ENCODE measurements at places on chromosomes 7 and 10.
A peak's percentile ranks its signal among the peaks of the same experiment; 100 is the strongest.

DNA sequence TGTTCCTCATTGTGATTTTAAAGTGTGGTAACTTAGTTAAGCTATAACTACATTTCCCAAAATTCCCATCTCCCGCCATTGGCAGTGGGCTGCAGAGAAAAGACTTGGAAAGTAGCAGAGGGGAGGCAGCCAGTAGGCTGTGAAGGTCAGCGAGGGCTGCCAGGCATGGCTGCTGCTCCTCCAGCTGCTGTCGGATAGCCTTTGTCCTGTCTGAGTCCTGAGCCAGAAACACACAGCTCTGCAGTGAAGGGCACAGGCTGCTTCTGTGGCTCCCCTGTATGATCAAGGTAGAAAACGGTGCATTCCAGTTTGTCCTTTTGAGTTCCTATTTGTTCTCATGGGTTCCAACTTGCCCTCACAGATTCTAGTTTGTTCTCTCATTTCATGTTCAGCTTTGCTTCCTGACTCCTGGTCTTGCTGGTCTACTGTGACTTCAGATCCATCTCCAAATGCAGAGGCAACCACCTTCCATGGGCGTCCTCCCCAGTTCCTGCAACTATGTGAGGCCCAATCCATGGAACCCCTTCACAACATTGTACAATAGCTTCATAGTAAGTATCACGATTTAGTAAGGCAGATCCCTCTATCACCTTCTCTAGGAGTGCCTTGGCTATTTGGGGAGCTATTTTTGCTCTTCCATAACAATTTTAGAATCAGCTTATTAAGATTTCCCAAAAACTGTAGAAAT lies 31.7 kb downstream of the SYPL1 start:
- no peak for DNase-seq

- no peak for DNase-seq
Measured at GRCh38 chr7:142409471-142409870, 151.6 kb upstream of the PRSS58 start.

DNA sequence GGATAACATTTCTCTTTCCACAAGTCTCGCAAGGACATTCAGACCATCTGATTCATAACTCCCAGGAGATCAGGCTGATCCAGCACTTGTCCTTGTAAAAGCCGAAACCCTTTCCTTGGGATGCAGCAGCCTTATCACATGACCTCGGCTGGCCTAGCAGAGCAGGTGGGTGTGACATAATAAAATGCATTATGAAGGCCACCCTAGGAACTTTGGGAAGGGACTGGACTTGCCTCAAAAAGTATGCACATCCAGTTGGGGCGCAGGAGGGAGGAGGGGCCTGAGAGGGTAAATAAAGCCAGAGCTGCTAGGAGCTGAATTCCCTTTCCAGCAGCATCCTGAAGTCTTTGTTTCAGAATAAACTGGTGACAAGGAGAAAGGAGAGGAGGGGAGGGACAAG lies 260.8 kb downstream of the SNX13 start:
- no peak for DNase-seq

DNA sequence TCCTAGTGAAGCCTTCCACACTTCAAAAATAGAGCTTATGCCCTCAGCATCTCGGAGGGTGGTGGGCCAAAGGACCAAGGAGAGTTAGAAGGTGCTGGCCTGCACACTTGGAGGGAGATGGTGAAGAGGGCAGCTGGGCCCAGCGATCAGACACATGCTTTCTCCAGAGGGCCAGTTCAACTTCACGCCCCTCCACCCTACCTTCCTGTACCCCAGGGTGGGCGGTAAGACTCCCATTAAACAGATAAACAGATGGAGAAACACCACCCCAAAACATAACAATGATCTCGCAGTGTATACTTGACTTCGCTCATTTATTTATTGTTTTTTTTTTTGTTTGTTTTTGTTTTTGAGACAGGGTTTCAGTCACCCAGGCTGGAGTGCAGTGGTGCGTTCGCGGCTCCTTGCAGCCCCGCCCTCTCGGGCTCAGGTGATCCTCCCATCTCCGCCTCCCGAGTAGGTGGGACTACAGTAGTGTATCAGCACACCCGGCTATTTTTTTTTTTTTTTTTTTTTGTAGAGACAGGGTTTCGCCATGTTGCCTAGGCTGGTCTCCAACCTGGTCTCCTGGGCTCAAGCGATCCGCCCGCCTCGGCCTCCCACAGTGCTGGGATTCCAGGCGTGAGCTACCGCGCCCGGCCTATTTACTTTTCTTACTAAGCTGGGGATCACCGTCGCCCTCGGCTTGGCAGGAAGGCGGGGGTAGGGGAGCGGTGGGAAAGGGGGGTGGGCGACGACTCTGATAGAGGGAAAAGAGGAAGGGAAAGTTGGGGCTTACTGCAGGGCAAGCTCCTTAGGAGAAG lies 1.8 kb downstream of the C10orf95 start:
- no peak for DNase-seq

DNA sequence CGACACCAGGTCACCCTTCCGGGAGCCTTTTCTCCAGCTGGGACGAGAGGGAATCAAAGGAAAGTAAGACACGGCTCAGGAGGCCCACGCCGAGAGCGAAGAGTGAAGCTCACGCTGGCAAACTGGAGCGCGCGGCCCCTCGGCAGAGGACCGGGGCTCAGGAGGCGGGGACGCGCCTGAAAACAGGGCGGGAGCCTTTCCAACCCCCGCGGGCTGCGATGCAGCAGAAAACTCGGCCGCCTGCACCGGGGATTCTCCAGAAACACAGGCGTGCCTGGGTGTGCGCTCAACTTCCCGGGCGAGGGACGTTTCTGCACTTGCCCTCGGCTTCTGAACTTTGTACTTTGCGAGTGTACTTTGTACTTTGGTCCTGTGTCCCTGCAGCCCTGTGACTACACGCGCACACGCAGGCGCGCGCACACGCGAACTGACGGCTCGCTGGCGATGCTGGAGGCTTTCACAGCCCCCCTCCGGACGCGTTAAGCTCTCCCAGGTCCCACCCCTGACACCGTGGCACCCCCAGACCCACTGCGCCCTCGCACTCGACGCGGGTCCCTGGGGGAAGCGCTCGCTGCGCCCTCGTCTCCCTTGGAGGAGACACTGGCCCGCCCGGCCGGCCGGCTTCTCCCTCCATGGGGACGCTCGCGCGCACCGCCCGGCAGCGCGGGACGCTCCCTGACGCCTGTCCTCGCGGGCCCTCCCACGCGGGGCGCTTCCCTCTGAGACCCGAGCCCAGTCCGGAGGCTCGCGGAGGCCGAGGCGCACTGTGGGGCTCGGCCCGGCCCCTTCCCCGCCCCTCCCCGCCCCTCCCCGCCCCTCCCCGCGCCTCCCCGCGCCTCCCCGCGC lies 588 bp upstream of the PAOX start:
- DNase-seq, result peak; percentile 53

GRCh38 chr7:138569418-138569817 lies 109.4 kb downstream of the TRIM24 start:
- DNase-seq, result no peak

Data from neural crest cell (in vitro differentiated cells).